ENCODE measurements at places on chromosomes 1 and 21.

DNA sequence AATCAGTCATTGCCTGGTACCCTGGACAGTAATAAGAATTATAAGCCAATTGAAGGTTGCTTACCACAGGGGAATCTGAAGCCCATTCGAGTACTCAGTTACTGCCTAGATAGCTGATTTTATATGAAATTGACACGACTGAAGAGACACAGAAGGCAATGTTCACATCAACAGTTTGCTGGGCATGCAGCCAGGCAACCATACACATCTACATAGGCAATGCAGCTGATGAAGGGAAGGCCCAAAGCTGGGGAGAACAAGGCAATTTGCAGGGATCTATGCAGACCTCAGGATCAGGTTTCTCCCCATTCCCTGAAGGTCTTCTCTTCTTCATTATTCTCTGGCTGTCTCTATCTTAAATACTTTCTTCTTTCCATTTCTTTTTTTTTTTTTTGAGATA, 448.7 kb downstream of the PTBP2 start:
- no peak for DNase-seq

GRCh38 chr21:44875316-44875700, 1.8 kb upstream of the PTTG1IP start:
- DNase-seq: no peak

GRCh38 chr1:173210716-173211231, 3.6 kb upstream of the TNFSF4 start:
- DNase-seq: no peak

DNA sequence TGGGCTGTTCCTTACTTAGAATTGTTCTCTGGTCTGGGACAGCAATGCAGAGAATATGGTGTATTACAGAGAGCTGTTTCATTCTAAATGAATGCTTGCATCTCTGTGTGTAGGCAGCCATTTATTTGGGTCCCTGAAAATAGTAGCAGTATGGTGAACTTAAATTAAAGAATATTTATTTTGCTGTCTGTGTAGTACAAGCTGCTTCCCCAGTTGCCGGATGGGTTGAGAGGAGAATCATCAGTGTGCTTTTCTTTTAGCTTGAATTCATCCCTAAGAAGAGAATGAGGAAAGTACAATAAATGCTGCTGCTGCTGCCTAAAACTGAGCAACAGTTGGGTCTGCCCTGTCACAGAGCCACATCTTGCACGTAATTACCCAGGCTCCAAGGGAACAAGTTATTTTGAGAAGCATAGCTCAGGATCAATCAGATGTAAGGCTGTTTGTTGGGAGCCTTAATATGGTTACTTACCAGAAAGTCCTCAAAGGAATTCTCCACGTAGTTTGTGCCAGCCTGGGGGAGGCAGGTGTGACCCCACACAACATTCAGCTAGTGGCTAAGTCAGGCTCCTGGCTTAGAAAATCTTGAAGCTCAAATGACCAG, 16.6 kb downstream of the ACTN2 start:
- no peak for DNase-seq

DNA sequence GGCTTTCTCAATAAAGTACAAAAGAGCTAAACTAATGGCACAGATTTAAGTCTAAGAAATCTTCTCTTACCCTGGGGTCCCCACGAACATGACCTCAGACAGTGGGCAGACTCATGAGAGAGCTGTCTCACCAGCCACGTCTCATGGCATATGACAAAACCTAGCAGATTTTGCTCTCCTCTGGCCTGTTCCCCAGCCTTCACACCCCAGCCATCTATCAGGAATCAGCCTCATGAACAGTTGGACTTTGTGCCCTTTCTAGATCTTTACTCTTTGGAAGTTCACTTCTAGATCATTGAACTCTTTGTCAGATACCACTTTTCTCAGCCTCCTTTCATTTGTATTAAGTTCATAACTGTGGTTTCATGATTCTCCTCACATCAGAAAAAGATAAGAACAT, 14.2 kb upstream of the HSD3B1 start:
- no peak for DNase-seq

- no peak for DNase-seq
Observed at GRCh38 chr1:235190431-235190830, 29.4 kb upstream of the RBM34 start.

DNA sequence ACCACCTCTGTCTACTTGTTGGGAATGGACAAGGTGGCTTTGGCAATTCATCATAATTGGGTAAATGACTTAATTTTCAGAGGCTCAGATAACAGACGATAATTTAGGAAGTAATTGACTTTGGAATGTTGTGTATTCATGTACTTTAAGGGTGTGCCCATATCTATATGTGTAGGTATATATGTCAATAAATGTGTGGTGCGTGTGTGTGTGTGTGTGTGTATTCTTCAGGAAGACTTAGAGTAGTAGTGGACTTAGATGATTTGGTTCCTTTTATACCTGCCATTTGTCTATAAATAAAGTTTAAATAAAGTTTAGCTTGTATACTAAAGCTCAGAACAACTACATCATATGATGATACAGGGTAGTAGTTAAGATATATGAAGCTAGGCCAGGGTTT, 20.0 kb upstream of the JUN start:
- no peak for DNase-seq

DNA sequence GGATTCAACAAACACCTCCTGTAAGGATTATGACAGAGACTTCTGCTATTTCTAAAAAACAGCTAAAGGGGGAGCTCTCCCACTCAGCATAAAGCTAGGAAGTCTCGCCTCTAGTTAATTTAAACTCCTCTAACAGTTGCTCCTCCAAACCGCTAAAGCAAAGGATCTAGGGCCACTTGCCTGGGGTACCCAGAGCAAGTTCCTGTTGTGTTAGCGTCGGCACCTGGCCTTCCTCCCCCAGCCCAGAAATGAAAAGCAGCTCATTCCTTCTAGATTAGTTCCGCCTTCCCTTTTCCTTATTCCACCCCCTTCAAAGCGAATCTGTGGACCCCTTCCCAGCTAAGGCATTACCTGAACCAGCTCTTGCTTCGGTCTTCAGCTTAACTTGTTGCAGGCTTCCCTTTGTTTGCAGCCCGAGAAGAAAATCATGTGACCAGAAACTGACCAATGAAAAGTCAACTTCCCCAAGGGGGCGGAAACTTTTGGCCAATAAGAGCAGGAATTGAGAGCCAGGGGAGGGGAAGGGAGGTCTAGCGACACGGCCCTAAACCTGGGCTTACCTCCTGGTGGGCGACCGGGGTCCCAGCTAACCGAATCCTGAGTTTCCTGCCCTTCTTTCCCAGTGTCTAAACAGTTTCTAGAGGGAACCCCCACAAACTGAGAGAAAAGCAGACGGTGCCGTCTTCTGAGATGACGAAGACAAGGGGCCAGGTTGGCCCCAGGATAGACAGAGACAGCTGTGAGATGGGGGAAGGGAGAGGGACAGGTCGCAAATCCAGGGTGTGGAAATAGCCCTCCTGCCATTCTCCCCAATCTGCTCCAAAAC, at the start of gene PBXIP1:
PBXIP1 (minus strand) TSS at position 382 of the 826 bp plus-strand sequence. CDS start 2,378 bp downstream, outside the sequence.
- DNase-seq: peak; percentile 52

- no peak for DNase-seq
Observed at GRCh38 chr1:149929856-149930255, 2.3 kb upstream of the SF3B4 start.

GRCh38 chr1:26702680-26703038, 6.8 kb downstream of the ARID1A start:
- DNase-seq: no peak

- no peak for DNase-seq
Observed at GRCh38 chr1:116119876-116120275, 8.7 kb downstream of the MAB21L3 start.

- no peak for DNase-seq
Observed at GRCh38 chr1:70628973-70629372, 217.9 kb downstream of the CTH start.

DNA sequence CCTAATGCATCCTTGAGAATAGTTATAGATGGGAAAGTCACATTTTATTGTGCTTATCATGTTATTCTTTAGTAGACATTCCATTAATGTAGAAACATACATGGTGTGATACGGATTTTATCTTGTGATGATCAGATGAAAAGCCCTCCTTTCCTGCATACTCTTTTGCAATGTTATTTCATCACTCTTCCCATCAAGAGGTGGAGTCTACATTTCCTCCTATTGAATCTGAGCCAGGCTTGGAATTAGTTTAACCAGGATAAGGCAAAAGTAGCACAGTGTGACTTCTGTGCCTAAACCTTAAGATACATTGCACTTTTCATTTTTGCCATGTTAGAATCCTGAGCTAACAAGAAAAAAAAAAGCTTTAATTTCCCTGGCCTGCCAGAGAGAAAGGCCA, 393.7 kb upstream of the ST6GALNAC5 start:
- DNase-seq: no peak

DNA sequence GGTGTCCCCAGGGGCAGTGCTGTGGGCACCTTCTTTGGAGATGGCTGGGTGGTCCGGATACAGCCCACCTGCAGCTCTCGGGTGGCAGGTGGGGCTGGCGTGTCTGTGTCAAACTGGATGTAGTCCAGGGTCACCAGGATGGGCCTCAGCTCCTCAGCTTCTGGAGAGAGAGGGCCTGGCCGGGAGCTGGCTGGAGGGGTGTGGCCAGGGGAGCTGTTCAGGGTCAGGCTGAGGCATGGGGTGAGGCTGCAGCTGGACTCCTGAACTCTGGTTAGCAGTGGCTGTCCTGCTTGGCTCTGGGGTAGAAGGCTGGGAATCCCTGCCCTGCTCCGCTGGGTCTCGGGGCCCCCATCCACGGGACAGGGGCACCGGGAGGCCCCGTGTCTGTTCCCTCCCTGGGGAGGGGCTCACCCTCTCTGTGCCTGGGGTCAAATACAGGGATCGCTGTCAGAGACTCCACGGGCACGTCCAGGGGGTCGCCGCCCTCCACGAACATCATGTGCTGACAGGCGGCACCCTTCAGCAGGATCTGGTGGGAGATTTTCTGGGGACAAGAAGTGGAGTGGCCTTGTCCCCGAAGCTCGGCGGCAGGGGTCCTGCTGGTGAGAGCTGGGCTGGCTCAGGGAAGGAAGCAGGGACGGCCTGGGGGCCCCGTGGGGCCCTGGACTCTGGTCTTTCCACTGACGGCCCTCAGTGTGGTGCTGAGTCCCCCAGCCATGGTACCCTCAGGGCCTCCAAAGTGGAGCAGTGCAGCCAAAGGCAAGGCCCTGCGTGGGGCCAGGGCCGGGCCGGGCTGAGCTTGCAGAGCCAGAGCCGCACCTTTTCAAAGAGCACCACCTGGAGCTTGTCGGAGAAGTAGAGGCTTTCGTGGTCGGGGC, 4.1 kb upstream of the TMEM52 start:
- no peak for DNase-seq

DNA sequence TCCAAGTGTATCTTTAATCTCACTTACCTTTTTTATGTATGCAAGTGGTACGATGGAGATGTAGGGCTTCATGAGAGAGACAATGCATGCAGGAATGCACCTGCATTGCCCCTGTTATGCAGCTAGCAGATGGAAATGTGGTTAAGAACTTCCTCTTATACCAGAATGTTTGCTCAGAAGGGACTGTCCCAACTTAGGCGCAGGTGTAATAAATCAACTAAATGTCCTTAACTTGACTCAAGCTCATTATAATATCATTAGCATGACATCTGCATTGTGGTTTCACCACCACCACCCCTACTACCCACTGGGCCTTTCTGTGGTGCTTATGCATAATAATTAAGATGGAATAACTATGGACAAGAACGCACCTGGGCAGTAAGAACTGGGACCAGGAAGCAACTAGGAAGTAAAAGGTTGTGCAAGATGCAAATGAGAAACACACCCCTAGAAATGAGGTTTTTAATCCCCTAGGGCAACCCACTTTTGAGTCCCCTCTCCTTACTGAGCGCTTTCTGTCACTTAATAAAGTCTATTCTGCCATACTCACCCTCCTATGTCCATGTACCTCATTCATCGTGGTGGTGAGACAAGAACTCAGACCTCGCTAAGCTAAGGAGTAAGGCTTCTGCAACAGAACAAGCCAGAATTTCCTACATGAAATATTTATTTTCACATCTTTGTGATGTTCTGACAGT, 1103.3 kb upstream of the B3GALT2 start:
- peak; percentile 35 for DNase-seq

- no peak for DNase-seq
Observed at GRCh38 chr1:107940701-107941100, 24.3 kb downstream of the VAV3 start.

- DNase-seq: no peak
Observed at GRCh38 chr1:70361727-70362398, 7.3 kb upstream of the ANKRD13C start.

- no peak for DNase-seq
Observed at GRCh38 chr1:16139473-16139962, 16.4 kb downstream of the EPHA2 start.

DNA sequence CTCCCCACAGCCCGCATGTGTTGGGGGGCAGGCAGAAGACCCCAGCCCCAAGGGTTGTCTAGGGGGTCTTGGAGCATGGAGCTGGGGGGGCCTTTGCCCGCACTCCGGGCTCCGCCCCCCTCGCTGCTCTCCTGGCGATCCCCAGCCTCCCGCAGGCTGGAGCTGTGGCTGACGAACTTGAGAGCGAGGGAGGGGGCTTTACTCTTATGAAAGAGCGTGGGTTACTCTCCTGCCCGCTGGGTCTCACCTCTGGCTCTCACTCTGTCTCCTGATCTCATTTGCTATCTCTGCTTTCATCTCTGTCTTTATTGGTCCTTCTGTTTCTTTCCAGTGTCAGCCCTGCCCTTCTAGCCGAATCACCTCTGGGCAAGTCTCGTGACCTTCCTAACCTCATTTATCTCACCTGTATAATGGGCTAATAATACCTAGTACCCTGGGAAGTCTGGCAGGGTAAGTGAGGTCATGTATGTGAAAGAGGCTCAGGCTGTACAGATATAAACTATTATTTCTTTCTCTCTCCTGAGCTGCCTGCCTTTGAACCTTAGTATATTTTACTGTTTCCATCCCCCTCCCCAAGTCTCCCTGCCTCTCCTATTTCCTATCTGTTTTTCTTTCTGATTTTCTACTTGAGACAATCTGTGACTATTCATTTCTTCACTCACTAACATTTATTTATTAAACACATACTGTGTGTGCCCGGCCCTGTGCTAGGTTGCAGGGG, 731 bp downstream of the EFNA4 start:
- DNase-seq: no peak

DNA sequence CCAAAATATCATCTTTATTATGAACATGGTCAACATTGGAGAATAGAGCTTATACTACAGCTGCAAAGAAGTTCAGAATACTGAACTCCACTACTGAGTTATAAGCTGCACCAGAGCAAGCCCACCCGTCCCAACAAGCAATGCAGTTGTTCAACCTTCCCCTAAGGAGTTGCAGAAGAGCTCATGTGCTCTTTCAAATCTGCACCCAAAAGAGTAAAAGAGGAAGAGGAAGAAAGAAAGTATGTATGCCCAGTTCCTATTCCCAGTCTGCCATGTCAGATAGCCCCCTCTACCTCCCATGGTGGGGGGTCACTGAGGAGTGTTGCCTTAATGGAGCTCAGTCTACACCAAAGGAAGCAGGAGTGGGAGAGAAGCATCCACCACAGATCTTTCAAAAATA, 6.9 kb downstream of the C1orf162 start:
- no peak for DNase-seq

DNA sequence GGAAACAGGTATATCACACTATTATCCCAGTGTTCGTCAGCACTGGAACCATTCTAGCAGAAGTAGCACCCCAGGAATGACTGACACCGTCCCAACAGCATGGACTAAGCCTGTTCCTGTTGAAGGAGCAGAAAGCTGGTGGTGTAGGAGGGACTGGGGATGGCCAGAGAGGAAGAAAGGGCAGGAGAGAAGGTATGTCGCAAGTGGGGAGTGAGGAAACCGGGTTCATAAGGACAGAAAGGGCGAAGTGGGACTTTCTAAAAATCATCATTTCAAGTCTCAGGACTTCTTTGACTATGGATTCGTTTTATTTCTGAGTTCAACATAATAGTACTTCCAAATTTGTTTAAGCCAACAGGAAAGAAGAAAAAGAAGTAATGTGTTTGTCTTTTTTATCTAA, 19.7 kb upstream of the MX1 start:
- no peak for DNase-seq
